KBM-7 (cell line): ENCODE measurements at places on chromosomes 5 and 9.

DNA sequence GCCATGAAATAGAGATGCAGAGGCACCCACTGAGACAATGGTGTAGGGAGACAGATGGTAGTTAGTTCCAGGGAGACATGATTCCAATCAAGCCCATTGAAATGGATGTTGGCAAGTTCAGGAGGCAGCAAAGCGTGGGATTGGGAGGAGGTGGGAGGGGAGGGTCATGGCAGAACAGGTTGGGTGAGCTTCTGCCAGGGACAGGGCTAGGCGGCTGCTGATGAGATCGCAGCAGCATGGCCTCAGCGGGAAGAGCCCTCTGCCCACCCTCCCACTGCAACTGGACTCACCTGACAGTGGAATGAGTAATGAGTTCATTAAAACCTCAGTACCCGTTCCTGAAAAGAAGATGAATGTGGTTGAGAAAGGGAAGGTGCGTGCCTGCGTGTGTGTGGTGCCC, 418.2 kb downstream of the CDK5RAP2 start:
- DNase-seq: no peak

DNA sequence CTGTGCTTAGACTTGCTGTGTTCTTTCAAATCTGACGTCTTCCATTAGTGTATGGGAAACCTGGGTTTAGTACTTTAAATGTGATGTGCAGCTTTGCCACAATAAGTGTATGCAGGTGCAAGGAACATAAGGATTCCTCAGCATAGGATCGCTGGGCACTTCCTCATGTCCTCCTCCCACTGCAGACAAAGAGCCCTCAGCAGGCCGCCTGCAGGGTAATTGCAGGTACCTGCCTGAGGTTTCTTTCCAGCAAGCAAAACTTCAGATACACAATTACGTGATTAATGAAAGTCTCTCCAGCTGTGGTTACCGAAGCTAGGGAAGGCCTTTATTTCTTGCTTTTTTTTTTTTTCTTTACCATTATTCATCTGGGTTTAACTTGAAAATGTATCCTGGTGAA, 233.1 kb downstream of the RFK start:
- DNase-seq: no peak

DNA sequence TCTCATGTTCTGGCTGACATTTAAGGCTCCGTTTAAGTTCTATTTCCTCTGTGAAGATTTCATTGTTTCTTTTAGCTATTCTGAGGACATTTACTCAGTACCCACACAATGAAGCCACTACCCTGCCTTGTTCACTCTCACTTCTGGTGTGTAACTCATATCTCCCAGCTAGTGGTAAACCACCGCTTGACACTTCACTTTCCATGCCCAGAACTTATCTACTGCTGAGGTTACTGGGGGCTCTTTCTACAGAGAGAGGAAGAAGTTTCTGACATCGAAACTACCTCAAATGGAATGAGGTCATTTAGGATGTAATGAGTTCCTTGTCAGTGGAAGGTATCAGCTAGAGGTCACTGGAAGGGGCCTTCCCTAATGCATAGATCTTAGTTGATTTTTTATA, 501.5 kb downstream of the DMAC1 start:
- DNase-seq: no peak

DNA sequence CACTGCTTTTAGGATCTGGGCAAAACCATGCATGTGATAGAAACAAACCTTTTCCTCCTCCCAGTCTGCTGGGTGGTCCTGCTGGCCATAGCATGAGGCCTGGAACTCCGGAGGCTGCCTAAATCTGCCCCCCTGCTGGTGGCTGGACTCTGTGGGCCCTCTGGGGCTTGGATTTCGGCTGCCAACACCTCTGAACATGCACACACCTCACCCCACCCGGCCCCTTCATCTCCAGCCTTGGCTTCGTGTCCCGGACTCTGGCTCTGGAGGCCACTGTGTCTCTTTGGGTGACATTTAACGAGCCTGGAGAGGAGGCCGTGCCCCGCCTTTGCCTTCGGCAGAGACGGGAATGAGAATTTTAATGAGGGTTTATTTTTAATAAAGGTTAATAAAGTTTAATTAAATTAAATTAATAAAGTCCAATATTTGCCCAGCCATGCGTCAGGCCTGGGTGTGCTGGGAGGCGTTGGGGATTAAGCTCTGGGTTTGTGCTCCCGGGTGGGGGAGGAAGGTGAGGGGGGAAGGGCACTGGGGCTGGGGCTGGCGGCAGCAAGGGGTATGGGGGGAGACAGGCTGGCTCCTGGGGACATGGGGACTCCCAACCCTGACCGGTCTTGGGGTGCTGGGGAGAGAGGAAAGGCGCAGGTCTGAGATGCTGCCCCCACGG, 251.8 kb downstream of the PBX3 start:
- no peak for DNase-seq

- no peak for DNase-seq
These were observed 459.0 kb upstream of the KLF4 start for GRCh38 chr9:107948601-107949000.

- no peak for DNase-seq
These were observed 115.7 kb downstream of the FBXO38 start for GRCh38 chr5:148499452-148499851.

- DNase-seq: no peak
These were observed 107.5 kb downstream of the NDFIP1 start for GRCh38 chr5:142215915-142216681.

GRCh38 chr9:29044959-29045358, 1471.7 kb upstream of the C9orf72 start:
- DNase-seq: no peak

GRCh38 chr5:100792781-100793180, 110.3 kb downstream of the ST8SIA4 start:
- no peak for DNase-seq

DNA sequence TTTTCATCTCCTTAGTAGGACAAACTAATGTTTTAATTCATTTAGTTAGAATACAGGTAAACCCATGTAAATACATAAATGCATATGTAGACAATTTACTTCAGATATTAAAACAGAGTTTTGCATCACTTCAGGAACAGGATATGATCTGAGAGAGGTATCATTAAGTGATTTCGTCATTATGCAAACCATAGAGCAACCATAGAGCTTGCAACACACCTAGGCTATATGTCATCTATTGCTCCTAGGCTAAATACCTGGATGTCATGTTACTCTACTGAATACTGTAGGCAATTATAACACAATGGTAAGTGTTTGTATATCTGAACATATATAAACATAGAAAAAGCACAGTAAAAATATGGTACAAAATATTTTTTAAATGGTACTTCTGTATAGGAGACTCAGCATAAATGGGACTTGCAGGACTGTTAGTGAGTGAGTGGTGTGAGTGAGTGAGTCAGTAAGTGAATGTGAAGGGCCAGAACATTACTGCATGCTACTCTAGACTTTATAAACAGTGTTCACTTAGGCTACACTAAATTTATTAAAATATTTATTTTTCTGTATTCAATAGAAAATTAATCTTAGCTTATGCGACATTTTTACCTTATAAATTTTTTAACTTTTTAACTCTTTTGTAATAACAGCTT, 1377.5 kb upstream of the CDH9 start:
- DNase-seq: no peak

DNA sequence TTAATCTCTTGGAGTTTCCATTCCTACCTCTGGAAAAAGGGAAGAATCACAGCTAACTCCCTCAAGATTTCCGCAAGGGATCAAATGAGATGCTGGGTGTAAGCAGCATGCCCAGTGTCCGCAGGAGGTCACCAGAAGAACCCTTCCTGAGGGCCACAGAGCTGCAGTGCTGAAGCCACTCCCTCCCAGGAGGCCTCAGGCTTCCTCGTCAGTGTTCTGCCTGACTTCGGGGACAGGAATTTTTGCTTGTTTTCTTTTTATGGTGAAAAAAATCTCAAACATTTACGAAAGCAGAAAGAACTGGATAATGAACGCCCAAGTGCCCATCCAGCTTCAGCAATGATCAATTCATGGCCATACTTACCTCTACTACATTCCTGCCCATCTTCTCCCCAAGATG, 183.0 kb downstream of the CDK5RAP2 start:
- DNase-seq: no peak

- no peak for DNase-seq
These were observed 531 bp downstream of the MVB12B start for GRCh38 chr9:126327006-126327713.

- DNase-seq: no peak
These were observed 30.4 kb upstream of the TESK1 start for GRCh38 chr9:35574578-35575122.
